ENCODE measurements at places on chromosomes 7 and 10.

- DNase-seq = peak; percentile 2
These were observed 490 bp downstream of the CADPS2 start for GRCh38 chr7:122885583-122886356.

DNA sequence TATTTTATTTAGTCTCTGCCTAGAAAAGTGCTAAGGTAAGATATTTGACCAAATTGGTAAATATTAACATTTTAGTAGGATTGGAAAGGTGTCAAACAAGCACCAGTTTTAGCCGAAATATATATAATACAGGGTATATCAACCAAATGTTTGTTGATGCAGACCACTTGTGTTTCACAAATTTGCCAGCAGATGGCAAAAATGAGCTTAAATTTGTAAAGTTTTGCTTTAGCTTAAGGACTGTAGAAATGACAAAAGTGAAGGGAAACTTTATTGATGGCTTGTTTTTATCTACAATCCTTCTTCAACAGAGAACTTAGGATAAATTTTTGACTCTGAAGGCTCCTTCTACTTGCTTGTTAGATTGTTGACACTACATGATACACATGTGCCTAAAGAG, 4.8 kb upstream of the POLR1F start:
- DNase-seq = peak; percentile 77

GRCh38 chr7:87876869-87877234, 559 bp downstream of the DBF4 start:
- DNase-seq = peak; percentile 76

DNA sequence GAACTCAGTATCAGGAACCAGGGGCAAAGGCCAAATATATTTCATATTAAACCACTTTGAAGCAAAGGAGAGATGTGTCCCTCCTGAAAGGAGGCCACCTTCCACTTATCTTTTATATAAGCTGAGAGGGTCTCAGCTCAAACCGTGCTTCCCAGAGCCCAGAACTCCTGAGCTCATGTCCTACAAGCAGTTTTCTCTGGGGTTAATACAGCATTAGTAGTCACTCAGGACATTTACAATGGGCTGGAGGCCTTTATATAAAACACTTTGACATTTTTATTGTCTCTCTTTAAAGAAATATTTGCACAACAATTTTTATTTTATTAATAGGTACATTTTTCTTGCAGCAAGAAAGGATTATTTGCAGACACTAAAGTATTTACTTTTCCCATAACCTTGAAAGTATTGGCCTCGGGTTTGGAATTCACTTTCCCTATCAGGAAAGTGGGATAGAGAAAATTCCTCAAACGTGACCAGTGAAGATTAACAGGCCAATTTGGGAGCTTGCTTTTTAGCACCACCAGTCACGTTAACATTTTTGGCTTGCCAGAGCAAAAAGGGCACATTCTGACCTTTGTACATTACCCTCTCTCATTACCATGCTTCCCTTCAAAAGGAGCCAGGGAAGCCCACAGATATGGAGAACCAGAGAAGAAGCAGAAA, 464.9 kb upstream of the NRP1 start:
- DNase-seq = no peak

DNA sequence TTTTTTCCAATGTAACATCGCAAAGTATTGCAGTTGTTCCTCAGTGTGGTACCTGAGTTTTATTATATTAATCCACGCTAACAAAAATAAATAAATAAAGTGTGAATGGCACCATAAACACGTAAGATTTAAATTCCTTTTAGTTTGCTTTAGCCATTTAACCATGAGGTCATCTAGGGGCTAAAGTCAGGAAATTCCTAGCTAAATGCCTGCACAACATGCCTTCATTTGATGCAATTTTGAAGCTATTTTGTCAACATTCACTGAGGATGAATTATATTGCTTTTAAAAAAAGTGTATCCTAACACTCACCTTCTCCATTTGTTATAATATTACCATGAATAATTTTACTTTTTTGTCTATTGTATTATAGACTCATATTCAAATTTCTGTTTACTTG, 714.4 kb downstream of the GATA3 start:
- DNase-seq = no peak

GRCh38 chr7:82428186-82428961, 15.2 kb downstream of the CACNA2D1 start:
- no peak for DNase-seq

GRCh38 chr7:93551931-93552330, 22.6 kb downstream of the CALCR start:
- no peak for DNase-seq

GRCh38 chr10:69292459-69292858, 14.2 kb downstream of the HK1 start:
- DNase-seq = peak; percentile 66

GRCh38 chr10:49333192-49333591, 34.2 kb downstream of the C10orf71 start:
- DNase-seq = no peak

GRCh38 chr10:2019281-2019680, 282.0 kb upstream of the ADARB2 start:
- no peak for DNase-seq

GRCh38 chr10:133010095-133010842, 67.9 kb upstream of the CFAP46 start:
- DNase-seq = no peak

GRCh38 chr7:135091717-135092116, 56.2 kb upstream of the TMEM140 start:
- no peak for DNase-seq

GRCh38 chr10:132574783-132575319, 37.3 kb downstream of the INPP5A start:
- DNase-seq = peak; percentile 37

GRCh38 chr10:71748671-71749191, 24.6 kb downstream of the VSIR start:
- DNase-seq = peak; percentile 96

DNA sequence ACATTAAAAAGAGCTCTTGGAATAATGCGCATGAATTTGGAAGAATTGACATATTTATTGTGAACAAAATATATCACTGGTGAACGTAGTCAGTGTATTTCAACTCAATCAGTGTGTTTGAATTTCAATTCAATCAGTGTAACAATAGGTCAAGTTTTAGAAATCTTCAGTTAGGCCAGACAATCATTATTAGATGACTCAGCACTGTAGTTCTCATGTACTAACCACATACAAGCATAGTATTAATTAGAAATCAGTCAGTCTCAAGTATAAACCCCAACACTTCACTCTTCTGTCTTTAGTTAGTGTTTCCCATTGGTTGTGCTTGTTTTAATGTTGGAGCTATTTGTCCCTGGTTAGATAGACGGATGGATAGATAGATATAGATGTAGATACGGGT, 1247.9 kb downstream of the NXPH1 start:
- no peak for DNase-seq

DNA sequence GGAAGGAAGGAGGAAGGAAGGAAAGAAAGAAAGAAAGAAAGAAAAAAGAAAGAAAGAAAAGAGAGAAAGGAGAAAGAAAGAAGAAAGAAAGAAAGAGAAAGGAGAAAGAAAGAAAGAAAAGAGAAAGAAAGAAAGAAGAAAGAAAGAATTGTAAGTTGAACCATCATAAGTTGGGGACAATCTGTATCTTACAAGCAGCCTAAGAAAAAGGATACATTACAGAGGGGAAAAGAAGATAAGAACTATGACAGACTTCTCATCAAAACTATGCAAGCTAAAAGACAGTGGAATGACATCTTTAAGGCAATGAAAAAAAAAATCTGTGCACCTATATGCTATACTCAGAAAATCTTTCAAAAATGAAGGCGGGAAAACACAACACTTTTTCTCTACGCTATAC, 50.3 kb upstream of the SP4 start:
- DNase-seq = peak; percentile 33

GRCh38 chr7:85454904-85455303, 268.0 kb upstream of the SEMA3D start:
- peak; percentile 7 for DNase-seq

DNA sequence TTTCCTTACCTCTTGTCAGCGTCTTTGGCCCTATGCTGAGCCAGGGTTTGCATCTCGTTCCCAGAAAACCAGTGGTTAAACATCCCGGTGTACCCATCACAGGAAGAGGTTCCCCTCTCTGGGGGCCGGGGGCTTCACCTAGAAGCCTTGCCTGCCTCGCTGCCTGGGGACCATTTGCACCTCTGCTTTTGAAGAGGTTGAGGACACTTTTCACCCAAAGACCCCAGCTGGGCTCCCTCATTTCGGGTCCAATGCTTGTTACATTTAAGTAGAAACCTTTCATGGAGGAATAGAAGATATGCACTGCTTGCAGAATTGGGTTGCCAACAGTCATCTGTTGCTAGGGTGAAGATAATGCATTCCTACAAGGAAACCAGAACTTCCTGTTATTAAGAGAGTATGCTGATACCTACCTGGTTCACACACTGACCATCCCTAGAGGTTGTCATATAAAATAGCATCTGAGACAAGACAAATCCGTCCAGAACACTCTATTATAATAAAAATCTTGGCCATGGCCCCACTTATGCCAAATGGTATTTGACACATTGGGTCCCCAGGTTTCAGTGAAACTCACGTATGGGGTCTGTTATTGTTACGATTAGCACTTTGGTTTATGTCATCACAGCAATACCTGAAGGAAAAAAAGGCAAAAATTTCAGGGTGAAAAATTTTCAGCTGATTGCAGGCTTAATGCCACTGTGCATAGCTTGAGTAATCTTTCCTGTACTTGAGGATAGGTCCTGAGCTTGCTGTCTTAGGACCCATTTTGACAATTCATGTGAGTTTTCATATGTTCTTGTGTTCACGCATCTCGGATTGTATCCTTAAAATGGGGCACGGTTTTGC, 917 bp downstream of the ZNF365 start:
- no peak for DNase-seq

DNA sequence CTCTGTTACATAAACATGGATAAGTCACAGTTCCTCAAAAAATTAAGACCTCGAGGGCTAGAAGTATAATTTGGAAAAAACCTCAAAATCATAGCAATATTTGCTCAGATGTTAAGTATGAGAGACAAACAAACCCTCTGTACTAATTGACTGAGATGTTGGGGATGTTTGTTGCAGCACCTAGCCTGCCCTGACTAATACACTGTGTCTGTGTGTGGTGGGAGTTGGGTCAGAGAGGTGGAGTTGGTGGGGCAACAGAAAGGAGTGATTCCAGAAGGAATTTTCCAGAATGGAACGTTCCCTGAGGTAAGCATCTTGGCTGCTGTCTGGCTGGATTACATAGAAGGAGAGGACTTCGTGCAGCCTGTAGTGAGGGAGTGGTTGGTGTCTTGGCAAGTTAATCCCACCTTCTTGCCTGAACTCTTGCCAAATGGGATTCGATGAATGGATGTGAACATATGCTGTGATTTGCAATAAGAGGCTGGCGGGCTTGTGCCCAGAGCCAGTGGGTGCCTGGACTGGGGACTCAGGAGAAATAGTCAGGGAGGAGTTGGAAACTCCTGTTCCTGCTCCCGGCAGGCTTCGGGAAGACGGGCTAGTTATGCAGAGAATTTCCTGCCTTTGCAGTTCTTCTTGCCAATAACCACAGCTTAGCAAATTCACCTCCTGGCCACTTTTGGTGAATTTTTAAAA, 9.3 kb upstream of the FAM180A start:
- no peak for DNase-seq

- DNase-seq = no peak
These were observed 17.7 kb downstream of the LRRC20 start for GRCh38 chr10:70364772-70365091.

GRCh38 chr10:77965294-77965693, 38.7 kb upstream of the DLG5 start:
- DNase-seq = no peak

DNA sequence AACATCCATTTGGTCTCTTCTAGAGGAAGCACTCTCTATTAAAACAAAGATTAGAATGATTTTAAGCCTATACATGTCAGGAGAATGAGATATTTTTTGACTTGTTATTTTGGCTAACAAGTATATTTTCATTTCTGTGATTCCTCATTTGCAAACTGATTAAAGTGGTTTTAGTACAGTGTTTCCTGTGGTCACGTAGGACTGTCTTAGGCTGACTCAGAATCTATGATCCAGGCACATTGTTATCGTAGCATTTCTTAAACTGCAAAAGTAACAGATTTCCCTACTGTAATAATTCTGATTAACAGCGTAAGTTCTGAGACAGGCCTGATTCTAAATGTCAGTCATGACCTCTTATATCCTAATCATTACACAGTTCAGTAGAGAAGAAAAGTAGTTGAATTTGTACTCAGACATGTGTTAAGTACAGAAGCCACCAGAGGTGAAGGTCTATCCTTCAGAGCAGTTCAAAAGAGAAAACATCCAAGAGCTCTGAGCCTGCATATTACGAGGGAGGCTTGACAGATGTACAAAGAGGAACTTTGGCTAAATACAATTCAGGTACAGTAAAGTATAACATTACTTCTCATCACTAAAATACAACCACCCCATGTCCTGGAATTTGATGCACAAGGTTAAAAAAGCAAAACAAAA, 124.1 kb upstream of the TEX47 start:
- no peak for DNase-seq

- no peak for DNase-seq
These were observed 18.4 kb upstream of the ZCCHC24 start for GRCh38 chr10:79463578-79464496.

DNA sequence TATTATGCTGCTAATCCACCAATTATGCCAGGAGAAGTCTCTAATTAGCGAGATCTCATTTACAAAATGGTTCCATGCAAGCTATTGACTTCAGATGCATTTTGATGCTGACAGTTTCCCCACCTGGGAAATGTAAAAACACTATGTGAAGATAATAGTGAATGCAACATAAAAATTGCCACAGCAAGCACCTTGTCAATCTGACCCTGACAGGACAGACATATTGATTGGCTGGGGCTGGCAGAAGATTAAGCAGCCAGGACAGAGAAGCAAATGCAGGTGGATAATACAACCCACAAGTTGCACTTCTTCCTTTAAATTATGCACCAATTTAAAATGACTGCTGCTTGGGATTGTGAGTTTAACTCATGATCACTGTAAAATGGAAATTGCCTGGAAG, 642.8 kb upstream of the POT1 start:
- DNase-seq = no peak

All from hematopoietic multipotent progenitor cell treated with erythropoietin and hydrocortisone succinate and interleukin-3 and kit ligand, for 6 days (in vitro differentiated cells).